ENCODE measurements at places on chromosomes 7 and 10.

- DNase-seq: no peak
Observed at GRCh38 chr10:96205580-96205979, 65.8 kb downstream of the BLNK start.

DNA sequence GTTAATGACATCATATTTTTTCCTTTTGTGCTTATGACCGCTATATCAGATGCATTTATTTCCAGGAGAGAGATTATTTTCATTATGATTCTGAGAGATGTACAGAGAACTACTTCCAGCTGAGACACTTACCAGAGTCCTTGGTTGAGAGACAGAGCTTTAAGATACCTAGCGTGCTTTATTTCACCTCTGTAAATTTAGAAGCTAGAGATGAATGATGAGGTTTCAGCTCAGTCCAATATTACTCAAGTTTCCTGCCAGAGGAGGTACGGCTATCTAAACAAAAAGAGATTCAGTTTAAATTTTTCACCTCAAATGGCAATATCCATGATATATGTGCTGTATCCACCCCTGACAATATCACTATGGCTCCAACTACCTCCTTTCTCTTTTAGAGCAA lies 182.6 kb upstream of the FAM3C start:
- no peak for DNase-seq

GRCh38 chr10:133357285-133358161 lies at the start of gene FUOM:
Gene FUOM, minus strand, starts transcription at chr10:133358019. Its CDS starts 12 bp downstream, at chr10:133358007.
- peak; percentile 98 for DNase-seq

GRCh38 chr10:123429706-123430221 lies 236.4 kb upstream of the GPR26 start:
- no peak for DNase-seq

- DNase-seq: no peak
Observed at GRCh38 chr7:140899883-140900282, 24.8 kb downstream of the BRAF start.

DNA sequence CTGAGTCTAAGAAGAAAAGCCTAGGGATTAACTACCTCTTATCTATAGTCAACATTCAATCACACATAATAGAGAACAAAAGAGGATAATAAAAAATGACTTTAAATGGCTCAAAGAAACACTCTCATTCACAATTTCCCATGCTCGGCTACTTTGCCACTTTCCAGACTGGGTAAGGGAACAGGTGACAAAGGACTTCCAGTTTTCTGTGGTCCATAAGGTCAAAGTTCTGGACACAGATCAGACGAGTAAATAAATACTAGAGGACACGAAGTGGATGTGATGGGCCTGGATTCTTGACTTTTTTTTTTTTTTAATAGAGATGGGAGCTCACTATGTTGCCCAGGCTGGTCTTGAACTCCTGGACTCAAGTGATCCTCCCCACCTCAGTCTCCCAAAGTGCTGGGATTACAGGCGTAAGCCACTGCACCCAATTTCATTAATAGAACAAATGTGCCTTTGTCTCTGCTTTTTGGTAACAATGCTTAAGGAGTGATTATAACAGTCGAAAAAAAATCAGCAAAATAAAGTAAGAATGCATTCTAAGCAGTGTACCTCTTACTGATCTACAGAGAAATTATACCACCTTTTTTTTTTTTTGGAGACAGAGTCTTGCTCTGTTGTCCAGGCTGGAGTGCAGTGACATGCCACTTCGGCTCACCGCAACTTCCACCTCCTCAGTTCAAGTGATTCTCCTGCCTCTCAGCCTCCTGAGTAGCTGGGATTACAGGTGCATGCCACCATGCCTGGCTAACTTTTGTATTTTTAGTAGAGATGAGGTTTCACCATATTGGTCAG lies 70.6 kb downstream of the WAPL start:
- DNase-seq: no peak

DNA sequence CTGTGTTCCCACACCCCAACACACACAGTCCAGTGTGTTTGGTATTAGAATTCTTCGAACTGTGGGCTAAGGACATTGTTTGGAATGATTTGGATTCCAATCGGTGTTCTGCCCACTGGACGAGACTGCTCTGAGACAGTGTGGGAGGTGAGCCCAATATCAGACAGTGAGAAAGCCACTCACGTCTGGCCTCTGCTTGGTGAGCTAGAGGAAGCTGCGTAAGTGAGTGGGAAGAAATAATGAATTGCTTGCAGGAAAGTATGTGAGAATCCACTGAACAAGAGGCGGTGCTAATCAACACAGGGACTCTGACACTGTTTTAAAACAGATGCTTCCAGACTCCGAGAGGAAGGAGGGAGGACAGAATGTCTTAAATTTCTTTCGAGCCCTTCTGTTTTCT lies 675.0 kb upstream of the ANKRD30A start:
- DNase-seq: no peak

- no peak for DNase-seq
Observed at GRCh38 chr10:17029581-17030271, 99.9 kb downstream of the CUBN start.

DNA sequence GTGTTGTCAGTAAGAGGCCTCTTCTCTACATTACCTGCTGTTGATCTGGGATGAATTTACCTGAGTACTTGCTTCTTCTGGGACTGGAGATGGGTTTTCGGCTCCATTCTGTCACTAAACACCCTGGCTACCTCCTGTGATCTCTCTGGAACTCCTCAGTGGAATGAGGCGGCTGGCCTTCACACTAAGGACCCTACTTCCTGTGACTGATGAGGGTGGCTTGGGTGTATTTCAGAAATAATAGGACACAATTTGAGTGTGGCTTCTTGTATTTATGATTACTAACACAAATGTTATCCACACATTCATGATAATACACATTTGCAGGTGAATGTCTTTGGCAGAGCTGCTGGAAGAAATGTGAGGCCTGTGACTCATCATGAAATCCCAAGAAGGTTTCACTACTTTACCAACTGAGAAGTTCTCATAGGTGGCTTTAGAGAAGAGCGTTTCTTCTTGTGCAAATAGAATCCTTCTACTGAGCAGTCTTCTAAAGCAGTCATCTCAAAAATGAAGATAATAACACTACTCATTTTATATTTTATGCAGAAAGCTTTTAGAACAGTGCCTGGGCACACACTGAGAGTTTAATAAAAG lies 21.3 kb upstream of the EVX1 start:
- no peak for DNase-seq

- no peak for DNase-seq
Observed at GRCh38 chr10:59073456-59074053, 102.9 kb upstream of the PHYHIPL start.

DNA sequence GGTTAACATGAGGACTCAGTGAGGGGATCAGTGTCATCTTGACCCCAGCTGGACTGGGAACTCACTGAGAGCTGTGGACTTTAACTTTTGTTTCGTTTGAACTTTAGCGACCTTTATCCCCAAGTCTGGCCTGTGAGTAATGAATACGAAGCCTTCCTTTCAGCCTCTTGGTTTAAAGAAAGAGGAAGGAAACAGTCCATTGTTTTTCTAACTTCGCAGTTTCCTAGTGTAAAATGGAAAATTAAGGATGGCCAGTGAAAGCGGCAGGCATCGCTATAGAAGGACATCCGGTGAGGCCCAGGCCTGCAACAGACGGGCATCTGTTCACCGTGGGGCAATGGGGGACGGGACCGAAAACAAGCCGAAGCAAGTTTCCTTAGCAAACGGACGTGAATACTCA lies 44.1 kb upstream of the ADO start:
- DNase-seq: no peak

DNA sequence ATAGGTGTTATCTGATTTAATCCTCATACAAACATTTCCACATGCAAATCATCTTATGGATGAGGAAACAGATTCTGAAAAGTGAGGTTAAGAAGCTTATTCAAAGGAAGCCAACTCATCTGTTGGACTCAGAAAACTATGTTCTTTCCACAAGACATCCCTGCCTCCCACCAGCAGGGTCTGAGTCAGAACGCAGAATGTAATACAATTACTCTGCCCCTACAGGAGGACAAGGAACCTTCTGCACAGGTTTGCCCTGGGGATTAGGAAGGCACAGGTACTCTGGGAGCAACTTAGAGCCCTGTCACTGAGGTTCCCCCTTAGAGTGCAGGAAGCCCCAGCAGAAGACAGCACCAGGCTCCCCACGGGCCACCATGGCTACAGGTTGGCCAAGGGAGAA lies 255.7 kb downstream of the TNS3 start:
- DNase-seq: no peak

- peak; percentile 100 for DNase-seq
Observed at GRCh38 chr7:98251601-98252424, at the start of gene TECPR1. Gene TECPR1, minus strand, starts transcription at chr7:98252232. Its CDS starts 6,086 bp downstream, at chr7:98246146.

GRCh38 chr10:121823993-121824463 lies 103.8 kb downstream of the ATE1 start:
- DNase-seq: no peak

- DNase-seq: no peak
Observed at GRCh38 chr7:112296432-112296831, 89.9 kb downstream of the ZNF277 start.

GRCh38 chr7:74288034-74288881 lies 949 bp upstream of the CLIP2 start:
- no peak for DNase-seq

GRCh38 chr7:55241958-55242357 lies 123.2 kb upstream of the LANCL2 start:
- DNase-seq: no peak

- DNase-seq: no peak
Observed at GRCh38 chr7:91436655-91437054, 172.4 kb downstream of the FZD1 start.

DNA sequence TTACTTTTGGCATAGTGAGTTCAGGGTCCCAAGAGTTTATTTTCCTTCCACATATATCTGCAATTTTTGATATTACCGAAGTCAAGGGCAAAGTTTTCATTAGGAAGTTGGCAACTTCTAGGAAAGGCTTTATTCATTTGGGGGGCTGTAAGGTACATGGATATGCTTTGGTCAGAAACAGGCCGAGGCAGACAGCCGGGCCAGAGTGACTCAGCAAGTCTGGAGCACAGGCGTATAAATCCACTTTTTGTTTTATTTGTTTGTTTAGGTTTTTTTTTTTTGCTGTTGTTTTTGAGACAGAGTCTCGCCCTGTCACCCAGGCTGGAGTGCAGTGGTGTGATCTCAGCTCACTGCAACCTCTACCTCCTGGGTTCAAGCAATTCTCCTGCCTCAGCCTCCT lies 3.7 kb downstream of the ZNF680 start:
- no peak for DNase-seq

DNA sequence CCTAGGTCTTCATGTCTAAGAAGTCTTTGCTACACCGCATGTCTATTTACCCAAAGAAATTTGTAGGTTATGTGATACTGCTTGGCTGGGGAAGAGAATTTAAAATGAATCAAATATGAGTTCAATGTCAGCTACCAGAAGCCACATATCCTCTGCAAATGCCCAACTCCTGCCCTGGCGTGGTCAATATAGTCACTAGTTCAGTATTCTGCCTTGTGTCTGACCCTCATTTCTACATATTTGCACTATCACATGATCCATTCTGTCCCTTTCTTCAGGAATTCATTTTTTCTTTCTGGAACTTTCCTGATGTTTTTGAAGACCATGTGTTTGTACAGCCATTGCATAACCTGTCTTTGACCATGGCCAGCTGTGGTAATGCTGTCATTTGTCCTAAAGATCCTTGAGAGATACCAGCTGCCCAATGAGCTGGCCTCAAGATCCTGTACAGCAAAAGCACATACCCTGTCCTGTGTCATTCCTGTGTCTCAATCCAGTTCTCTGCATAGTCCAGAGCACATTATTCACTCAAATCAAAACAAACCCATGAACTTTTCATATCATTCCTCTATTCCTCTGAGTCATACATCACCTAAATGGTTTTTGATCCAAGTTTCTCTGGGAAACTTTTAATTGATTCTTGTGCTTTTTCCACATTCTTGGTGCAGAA lies 524.5 kb downstream of the PARD3 start:
- no peak for DNase-seq

GRCh38 chr7:74292757-74293576 lies 3.8 kb downstream of the CLIP2 start:
- DNase-seq: no peak

DNA sequence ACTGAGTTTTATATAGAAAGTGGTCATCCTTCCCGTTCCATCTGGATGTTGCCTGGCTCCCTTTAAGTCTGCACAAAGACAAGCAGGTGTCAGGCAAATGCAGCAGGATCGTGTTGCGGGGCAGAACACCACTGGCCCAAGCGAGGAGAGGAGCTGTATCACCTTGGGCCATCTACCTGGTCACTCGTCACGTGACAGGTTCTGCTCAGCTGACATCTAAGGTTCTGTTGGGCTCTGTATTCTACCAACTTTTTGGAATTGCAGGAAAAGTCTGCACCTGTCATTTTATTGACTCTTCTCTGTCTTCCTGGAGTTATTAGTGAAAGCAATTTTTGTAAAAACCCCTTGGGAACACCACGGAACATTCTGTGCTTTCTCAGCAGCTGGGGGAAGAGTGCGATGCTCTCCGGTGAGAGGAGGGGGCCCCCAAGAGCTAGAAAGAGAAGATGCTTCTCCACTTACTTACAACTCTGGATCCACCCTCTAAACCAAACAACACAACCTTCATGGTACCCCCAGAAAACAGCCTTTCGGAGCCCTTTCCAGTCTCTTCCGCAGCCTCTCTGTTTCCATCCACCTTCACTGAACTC lies 83.4 kb upstream of the NMT2 start:
- DNase-seq: no peak

GRCh38 chr7:70480927-70481569 lies 650.9 kb upstream of the GALNT17 start:
- DNase-seq: no peak

DNA sequence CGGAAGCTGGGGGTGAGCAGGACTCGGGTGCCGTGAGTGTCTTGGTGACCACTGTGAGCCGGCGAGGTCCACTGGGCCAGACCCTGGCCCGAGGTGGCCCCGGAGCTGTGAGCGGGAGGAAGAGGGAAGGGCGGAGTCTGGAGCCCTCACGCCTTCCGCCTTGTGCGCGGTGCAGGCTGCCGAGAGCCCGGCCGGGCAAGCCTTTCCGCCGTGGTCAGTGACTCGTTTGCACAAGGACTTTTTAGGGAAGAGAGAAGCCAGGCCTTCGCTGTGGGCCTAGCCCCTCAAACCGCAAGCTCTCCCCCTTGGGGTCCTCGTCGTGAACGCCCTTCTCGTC lies 40.9 kb upstream of the ZNF32 start:
- peak; percentile 44 for DNase-seq

GRCh38 chr7:100167912-100168323 lies 499 bp downstream of the GAL3ST4 start:
- no peak for DNase-seq

DNA sequence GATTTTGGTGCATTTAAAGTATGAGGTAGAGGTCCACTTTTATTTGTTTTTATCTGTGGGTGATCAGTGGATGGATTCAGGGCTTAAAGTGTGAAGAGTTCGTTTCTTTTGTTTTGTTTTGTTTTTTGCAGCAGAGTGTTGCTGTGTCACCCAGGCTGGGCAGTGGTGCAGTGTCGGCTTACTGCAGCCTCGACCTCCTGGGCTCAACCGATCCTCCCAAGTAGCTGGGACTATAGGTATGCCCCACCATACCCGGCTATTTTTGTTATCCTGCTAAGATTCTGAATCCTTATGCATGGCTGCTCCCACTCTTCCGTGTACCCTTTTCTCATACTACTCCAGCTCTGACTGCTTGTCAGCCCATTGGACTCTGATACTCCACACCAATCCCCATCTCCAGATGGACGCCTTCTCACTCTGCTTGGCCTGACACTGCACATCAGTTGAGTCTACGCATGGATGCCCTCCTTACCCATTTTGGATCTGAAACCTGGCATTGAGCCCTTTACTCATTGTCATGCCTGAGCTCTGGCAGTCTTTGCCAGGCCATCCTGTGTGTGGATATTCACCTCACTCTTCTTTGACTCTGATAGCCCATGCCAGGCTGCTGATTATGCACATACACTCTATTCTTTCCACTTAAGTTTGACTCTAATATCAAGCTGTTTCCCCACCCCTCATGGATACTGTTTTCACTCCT lies 119.5 kb downstream of the CCSER2 start:
- no peak for DNase-seq
